ENCODE measurements at places on chromosomes 5 and 9.

- no peak for DNase-seq
Observed at GRCh38 chr5:180844858-180845257, 16.2 kb downstream of the ZFP62 start.

- DNase-seq, result no peak
Observed at GRCh38 chr5:133359861-133360260, 252.5 kb downstream of the FSTL4 start.

- DNase-seq, result no peak
Observed at GRCh38 chr5:62653001-62653863, 74.6 kb downstream of the LRRC70 start.

DNA sequence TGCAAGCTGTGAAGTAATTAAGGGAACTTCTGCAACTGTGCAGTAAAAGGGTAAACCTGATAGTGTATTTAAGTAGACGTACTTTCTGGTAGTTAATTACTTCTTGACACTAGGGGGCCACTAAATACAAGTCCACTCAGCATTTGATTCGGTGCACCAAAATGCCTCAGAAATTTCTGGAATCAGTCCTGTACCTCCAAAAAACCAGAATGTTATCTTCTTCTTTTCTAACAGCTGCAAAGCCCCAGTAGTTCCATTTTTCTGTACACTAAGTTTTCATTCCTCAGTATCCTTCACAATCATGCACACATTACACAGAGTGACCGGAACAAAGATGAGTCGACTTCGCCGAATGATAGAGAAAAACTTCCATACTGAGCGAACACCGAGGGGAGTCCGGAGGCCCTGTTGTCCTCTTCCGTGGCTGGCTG, 484 bp downstream of the GFM2 start:
- peak; percentile 69 for DNase-seq

DNA sequence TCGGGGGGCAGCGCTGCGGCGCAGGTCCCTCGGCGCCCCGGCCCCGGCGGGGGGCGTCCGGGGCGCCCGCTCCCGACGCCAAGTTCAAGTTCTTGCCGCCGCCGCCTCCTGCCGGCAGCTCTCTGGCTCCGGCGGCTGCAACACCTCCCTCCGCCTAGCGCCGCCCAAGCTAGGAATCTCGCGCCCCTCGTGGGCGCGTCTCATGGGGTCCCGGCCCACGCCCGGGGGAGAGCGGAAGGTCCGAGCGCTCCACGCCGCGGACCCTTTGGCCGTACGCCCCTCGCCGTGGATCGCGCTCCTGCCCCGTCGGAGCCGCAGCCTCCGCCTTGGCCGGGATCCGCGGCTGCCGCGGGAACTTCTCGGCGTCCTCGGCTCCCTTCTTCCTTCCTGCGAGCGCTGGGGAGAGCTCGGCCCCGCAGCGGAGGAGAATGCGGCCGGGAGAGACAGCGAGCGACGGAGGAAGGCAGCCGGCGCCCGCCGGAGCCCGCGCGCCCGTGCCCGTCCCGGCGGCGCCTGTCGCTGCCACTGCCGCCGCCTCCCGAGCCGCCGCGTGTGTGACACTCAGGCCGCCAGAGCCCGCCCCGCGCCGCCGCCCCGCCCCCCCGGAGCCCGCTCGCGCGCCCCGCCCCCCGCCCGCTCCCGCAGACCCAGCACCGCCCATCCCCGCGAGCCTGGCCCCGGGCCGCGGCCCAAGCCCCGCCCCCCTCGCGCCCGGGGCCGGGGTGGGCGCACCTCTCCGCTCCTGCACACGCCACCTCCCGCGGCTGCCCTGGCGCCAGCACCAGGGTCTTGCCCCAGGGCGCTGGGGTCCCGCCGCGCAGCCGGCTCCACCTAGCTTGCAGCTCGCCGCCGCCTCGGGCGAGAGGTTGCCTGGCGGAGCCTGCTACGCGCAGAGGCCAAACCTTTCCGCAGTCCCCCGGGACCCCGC, at the start of gene SHB:
Gene SHB, minus strand, starts transcription at position 527 of the 928 bp plus-strand sequence. CDS start 582 bp downstream, outside the sequence.
- no peak for DNase-seq

GRCh38 chr5:74153255-74153790, 487.2 kb downstream of the ENC1 start:
- no peak for DNase-seq

DNA sequence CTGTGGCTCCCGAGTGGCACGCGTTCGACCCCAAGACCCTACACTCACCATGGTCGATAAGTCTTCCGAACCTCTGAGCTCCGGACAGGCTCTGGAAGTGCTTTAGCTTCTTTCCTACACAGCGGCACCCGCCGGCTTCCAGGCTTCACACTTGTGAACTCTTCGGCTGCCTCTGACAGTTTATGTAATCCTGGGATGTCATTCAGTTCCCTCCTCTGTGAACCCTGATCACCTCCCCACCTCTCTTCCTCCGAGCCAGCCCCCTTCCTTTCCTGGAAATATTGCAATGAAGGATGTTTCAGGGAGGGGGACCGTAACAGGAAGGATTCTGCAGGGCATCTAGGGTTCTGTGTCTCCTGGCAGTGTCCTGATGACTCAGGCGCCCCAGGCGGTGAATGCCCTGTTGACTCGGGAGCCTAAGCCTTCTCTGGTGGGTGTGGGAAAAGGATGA, at the start of gene CD14:
Gene CD14, minus strand, starts transcription at position 155 of the 451 bp plus-strand sequence. Its CDS starts 104 bp downstream, at position 51.
- peak; percentile 57 for DNase-seq

DNA sequence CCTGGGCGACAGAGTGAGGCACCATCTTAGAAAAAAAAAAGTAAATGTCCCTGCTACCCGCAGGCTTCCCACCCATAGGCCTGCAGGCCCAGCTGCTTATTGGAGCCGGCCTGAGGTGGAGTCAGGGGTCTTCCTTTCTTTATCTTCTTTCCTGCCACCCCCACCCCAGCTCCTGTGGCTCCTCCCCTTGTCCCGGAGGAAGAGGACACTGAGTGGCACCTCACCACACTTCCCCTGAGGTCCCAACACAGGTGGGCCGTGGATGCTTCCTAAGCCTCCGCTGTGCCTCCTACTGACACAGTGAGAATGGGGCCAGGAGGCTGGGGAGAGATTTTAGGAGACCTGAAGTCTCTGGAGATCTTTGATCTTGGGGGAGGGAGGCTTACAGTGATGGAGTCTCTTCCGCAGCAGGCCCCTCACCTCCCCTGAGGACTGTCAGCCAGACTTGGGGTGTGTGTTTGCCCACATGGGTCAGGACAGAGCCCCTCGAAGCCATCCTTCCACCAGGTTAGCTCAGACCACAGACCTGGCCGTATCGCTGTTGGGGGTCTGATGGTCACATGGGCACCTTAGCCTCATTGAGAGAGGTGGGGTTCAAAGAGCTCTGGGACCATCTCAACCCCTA, 135.4 kb upstream of the IER5L start:
- no peak for DNase-seq

GRCh38 chr5:150515446-150515845, 7.5 kb downstream of the NDST1 start:
- peak; percentile 95 for DNase-seq

DNA sequence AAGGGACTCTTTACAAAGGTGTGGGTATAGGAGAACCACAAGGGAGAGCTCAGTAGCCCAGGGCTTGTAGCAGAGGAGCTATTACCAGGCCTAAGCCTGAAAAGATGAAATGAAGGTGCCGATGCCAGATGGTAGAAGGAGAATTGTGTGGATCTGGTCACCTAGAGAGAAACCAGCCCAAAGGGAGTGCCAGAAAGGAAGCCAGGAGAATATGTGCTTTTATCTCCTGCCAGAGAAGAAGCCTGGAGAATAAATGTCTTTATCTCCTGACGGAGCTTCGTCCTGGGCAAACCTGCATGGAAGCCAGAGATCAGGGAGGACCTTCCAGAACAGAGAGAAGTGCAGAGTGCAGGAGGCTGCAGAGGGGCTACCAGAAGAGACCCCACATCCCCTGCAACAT, 142.6 kb downstream of the MED10 start:
- DNase-seq, result no peak

- DNase-seq, result peak; percentile 29
Observed at GRCh38 chr5:176652136-176652535, 4.9 kb downstream of the TSPAN17 start.
